ENCODE measurements at places on chromosomes 6 and 20.

DNA sequence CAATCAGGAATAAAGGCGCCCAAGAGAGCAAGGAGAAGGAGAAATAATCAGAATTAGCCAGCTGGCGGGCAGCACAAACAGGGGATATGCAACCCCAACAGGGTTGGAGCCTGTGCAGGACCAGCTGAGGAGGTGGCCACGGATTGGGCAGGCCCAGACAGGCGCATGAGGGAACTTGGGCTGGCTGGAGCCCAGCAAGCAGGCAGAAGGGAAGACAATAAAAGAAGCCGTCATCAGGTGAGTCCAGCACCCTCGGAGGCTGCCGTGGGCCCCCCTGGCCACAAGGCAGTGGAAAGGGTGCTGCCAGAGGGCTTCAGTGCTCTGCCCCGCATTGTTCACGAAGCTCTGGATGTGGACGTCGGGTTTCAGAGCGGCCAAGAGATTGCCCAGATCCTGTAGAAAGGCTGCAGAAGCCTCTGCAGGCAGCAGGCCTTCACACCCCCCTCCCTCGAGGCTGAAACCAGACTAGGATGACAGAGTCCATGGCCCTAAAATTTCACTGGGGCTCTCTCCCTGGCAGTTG lies 28.4 kb upstream of the MAFB start:
- DNase-seq = no peak

- DNase-seq = no peak
Observed at GRCh38 chr6:112591329-112591728, 244.2 kb downstream of the RFPL4B start.

GRCh38 chr6:13762611-13763441 lies 51.2 kb upstream of the RANBP9 start:
- no peak for DNase-seq

DNA sequence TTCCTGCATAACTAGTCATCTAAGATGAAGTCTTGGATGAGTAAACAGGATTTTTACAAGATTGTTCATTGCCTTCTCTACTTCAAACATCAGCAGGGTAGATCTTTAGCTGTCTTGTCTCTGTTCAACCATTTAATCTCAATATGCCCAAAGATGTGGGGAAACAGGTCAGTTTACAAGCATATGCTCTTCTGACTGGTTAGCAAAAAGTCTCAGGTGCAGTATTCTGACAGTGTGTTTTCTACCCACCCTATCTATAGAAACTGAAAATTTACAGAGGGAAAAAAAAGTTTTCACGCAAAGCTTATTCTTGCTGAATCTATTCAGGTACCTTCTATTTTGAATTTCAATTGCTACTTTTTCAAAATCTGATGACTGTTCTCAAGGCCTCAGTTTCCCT lies 29.0 kb downstream of the MAP3K5 start:
- DNase-seq = no peak

GRCh38 chr6:33585403-33586107 lies 5.5 kb upstream of the BAK1 start:
- DNase-seq = peak; percentile 89

DNA sequence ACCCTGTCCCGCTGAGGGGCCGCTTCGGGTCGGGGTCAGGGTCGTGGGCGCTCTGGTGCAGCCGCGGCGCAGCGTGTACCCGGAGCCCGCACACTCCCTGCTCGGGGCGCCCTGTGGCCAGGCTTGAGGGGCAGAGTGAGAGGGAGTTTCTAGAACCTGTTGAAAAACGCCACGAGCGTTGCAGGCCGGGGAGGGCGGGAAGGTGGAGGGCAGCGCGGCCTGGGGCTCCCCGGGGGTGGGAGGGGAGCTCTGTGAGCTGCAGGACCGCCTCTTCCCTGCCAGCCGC lies 539 bp upstream of the BHLHE23 start:
- DNase-seq = no peak

GRCh38 chr6:152273638-152274037 lies 363.5 kb downstream of the SYNE1 start:
- no peak for DNase-seq

DNA sequence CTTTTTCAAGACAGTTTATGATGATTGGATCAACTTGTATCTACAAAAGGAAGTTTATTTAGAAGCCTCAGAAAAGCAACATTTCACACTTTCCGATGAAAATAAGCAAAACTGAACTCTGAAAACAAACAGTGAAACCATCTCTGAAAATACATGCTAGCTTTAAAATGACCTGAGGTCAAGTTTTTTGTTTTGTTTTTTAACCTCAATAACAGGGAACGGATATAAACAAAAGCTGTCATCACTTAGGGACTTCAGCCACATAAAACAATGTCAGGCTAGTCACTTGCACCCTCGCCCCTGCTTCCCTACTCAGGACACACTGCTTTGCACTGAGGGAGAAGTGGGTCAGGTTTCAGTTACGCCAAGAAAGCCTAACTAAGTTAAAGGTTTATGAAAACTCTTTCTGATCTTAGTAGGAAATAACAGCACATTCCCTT lies 11.6 kb downstream of the BACH2 start:
- DNase-seq = no peak

DNA sequence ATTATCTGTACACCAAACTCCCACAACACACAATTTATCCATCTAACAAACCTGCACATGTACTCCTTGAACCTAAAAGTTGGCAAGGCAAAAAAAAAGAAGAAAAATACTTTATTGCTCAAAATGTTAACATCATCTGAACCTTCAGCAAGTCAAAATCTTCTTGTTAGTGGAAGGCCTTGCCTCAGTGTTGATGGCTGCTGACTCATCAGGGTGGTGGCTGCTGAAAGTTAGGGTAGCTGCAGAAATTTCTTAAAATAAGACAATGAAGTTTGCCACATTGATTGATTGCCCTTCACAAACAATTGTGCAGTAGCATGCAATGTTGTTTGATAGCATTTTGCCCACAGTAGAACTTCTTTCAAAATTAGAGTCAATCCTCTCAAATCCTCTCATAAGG lies 2.7 kb upstream of the WFDC11 start:
- DNase-seq = no peak

DNA sequence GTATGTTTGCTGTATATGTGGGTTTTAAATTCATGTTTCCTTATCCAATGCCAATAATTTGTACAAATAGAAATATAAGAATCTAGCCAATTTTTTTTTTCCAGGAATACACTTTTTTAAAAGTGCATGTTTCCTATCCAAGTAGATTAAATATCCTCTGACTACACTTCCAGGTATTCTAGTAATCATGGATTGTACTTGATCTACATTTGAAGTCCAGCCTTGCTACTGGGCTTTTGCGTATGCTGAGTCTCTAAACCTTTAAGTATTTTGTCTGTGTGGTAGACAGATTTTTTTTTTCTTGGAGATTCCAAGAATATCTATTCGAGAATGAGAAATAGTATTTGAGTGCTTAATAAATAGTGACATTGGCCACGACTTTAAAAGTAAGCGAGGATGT lies 188.3 kb downstream of the SASH1 start:
- no peak for DNase-seq

- no peak for DNase-seq
Observed at GRCh38 chr6:6685249-6686040, 96.9 kb downstream of the LY86 start.

DNA sequence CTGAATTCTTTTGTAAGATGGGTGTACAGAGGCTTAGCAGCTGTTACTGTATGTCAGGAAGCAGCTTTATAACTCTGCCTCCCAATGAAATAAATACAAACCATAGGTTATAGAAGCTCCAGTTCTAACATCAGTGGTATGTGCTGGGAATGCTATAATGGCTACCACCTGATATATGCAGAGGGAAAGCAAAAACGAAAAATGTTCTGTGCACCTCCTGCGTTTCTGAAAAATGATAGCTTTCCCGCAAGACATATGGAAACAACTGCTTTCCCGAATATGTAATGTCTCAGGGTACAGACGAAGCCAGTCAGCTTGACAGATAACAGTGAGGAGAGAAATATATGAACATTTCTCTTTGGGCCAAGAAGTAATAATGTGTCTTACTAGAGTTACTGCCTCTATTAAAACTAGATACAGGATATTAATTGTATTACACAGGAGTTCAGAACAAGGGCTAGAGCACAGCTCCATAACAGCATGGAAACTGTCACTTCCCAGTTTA lies 517.0 kb upstream of the NRSN1 start:
- no peak for DNase-seq

DNA sequence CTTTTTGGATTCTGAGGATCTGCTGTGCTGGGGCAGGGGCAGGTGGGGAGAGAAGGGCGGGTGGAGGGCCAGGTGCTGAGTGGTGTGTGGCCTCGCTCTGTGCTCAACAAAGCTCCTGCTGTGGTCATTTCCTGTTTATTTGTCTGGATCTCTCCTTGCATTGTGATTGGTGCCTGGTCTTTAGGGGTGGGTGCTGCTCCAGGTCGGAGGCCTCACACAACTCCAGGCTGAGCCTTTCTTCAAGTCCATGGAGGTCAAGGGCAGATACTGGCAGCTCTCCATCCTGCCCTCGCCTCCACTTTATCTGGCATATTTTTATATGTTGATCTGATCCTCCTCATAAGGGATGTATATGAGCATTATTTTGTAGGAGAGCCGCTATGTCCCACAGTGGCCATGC lies 36.2 kb downstream of the HLA-F start:
- no peak for DNase-seq

DNA sequence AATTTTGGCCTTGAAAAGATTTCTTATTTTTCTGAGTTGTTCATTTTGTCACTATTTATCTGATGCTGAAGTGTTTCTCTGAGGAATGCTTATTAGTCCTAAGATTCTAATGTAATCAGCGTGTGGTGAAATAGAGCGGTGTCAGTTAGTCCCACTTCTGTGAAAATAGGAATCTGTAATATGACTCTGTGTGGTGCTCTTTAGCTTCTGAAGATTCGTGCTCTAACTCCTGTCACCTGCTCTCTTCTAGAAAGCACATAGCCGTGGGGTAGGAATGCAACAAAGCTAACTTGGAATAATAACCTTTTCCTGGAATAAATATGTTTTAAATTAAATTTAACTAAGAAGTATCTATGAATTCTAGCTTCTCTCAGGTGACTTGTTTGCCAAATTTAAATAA lies 90.4 kb downstream of the BCKDHB start:
- no peak for DNase-seq

GRCh38 chr6:161161121-161161520 lies 112.7 kb downstream of the AGPAT4 start:
- no peak for DNase-seq

GRCh38 chr6:114367315-114367961 lies 24.6 kb upstream of the HS3ST5 start:
- no peak for DNase-seq

DNA sequence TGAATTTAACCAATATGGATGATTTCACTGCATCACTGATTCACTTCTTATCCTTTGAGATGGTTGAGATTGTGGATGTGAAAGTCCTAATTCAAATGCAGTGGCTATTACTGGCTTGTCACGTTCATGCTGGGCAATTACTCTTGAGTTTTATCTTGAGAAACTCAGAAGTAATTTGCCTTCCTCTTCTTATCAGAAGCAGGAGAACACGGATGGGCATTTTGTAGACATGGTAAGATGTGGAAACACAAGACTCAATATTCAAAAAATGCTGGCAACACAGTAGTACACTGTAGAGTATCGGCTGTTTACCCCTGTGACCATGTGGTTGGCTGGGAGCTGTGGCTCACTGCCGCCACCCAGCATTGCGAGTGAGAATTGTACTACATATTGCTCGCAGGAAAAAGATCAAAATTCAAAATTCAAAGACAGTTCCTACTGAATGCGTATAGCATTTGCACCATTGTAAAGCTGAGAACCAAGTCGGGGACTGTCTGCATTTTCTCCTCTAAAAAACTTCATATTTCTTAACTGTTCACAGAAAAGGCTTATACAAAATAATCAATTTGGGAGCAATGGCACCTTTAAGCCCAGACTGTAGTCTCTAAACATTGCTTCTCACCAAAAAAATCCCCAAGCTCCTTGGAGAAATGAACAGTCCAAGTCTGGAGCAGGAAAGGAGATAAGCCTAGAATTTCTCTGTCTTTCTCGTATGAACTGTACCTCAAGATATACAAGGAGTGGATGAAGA lies 61.9 kb upstream of the ELOVL5 start:
- no peak for DNase-seq

DNA sequence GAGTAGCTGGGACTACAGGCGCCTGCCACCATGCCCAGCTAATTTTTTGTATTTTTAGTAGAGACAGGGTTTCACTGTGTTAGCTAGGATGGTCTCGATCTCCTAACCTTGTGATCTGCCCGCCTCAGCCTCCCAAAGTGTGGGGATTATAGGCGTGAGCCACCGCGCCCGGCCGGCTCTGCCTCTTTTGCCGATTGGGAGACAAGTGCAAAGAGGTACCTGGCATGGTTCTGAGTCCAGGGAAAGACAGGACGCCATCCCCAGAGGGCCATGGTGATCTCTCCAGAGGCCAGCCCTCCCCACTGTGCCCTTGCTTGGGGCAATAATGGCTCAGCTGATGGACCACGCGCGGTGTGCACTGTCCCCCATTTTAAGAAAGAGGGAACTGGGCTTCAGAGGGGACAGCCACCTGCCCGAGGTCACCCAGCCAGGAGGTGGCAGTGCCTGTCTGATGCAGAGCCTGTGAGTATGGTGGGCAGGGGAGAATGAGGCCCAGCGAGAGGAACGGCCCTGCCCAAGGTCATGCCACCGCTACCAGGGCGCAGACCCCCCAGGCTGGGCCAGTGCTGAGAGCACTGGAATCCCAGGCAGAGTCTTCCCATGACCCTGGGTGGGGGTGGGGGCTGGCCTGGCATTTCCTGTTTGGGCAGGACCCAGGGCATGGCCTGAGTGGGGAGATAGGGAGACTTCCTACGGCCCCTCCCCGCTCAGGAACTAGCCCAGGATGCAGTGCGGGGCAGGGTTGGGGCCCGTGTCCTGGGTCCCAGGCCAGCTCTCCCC lies 61.0 kb downstream of the SNAI1 start:
- no peak for DNase-seq

- DNase-seq = no peak
Observed at GRCh38 chr6:88984606-88985005, 21.2 kb upstream of the RNGTT start.

GRCh38 chr6:131765804-131766135 lies 42.0 kb upstream of the ENPP1 start:
- no peak for DNase-seq

DNA sequence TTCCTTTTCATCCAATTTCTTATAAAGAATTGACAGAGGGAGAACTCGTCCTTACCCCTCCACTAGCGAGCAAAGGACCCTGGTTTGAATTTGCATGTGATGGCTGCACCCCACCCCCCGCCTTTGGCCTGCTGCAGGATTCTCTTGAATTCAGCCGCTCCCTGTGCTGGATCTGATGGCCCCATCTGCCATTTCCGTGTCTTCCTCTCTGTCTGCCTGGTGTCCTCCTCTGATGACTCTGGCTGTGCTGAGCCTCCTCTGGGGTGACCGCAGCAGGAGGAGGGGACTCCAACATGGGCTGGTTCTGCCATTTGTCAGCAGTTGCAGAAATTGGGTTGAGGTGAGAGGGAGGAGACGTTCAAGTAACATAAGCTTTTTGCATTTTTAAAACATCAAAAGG lies 188.8 kb downstream of the DLL1 start:
- no peak for DNase-seq

GRCh38 chr6:39441301-39441700 lies 118.8 kb upstream of the KCNK16 start:
- DNase-seq = no peak

All from stimulated activated CD8-positive, alpha-beta memory T cell treated with anti-CD3 and anti-CD28 coated beads, Interleukin-15, amount 100 ng/mL, for 24 hours (primary cell).